ENCODE measurements at places on chromosomes 3 and 15. TPM values are rescaled to one million over a fixed set of nuclear protein-coding genes. Genes with fewer than 3 reads are reported as not detected.

GRCh38 chr3:53145713-53146080, 15.3 kb upstream of the PRKCD start:
- H3K27ac ChIP-seq = no peak overlapping the region
- DNase-seq = no peak
- peaks cover 16% of the 10 kb centered on the region for H3K4me1 ChIP-seq

GRCh38 chr15:70857562-70858285, 3.8 kb upstream of the LARP6 start:
- no peak overlapping the region for H3K4me3 ChIP-seq
- H3K27me3 ChIP-seq = peaks cover 4% of the 10 kb centered on the region

DNA sequence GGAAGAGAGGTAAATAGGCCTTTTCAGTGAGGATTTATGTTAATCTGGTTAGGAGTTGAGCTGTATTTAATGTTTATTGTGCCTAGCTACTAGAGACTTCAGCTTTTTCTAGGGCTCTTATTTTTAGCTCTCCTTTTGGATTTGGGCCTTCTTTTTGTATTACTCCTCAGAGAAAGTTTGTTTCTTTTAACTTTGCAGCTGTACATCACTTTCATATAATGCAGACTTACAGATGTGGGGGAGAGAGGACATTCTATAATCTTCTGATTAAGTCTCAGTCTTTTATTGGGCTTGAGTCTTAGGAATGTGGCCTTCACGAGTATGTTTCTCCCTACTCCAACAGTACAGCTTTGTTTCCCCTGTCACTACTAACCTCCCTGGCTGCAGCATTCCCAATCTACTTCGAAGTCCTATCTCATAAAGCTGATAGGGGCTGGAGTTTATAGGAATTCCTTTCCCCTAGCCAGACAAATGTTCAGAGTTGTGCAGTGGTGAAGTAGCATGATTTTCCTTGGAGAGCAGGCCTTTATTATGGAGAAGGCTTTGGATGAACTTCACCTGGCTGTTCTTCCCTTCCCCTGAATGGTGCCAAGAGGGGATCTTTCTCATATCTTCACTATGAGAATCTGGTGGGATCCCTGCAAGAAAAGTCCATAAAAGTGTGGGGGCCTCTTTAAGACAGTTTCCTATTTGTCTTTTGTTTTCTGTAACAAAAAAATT, 82.2 kb upstream of the CBLB start:
- H3K36me3 ChIP-seq = no peaks in the 10 kb centered on the region
- DNase-seq = no peak

DNA sequence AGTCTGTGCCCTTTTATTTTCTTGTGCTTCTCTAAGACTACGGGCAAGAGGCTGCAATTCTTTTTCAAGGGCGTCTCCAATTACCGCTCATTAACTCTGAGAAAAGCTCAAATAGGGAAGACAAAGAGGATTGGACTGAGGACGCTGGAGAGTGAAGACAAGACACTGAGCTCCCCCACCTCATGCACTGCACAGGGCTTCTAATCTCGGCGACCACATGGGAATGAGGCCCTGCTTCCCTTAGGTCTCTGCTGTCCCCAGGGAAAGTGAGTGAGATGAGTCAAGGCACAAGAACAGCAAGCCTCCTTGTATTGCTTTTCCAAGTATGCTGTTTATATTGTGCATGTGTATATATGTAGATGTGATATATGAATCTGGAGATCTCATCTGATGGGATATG, 392.2 kb upstream of the CFAP20DC start:
- H3K4me3 ChIP-seq = no peak overlapping the region
- DNase-seq = no peak

DNA sequence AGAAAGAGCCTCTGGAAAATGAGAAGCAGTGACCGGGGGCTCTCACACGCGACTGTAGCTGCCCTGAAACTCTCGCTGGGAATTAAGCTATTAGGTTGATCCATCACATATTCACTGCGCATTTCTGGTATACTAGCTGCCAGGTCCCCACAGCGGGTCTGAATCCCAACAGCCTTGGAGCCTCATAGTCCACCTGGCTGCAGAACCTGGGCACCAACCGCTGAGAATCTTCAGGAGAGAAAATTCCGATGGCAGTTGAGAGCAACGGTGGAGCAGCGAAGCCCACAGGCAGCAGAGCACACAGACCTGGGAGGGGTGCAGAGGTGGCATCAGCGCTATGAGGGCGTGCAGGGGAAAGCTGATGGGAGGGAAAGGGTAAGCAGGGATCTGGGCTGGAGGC, 75.1 kb downstream of the FAM174B start:
- H3K27ac ChIP-seq = no peak overlapping the region
- H3K4me1 ChIP-seq = no peaks in the 10 kb centered on the region
- no peaks in the 10 kb centered on the region for H3K36me3 ChIP-seq
- no peaks in the 10 kb centered on the region for H3K27me3 ChIP-seq
- no peak for DNase-seq
- no peak overlapping the region for H3K4me3 ChIP-seq

DNA sequence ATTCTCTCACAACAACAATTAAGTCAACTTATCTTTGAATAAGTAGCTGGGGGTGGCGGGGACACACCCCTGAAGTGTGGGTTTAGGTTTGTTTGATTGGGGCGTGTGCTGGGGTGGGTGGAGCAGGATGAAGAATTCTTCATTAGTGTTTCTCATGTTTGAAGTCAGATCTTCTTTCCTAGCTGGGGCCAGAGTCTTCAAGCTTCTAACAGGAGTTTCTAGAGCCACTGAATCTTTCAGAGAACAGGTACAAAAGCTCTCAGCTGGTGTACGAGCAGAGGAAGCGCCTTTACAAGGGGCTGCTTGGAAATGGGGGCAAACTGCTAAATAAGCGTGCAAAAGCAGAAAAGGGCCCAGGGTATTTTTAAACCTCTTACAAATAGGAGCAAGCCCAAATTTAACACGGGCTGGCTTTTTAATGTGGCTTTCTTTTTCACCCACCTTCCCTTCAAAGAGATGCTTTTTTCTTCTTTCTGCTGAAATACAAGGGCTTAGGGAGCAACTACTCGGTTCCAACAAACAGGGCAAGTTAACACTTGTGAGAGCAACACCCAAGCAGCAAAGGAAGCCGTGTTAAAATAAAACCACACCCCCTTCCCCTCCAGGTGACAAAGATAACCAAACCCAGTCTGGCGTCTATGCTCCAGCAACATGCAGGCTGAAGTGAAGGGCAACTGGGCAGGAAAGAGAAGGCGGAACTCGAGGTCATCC, 86.9 kb upstream of the RASGRP1 start:
- H3K27ac ChIP-seq = no peak overlapping the region
- H3K27me3 ChIP-seq = no peaks in the 10 kb centered on the region
- H3K4me1 ChIP-seq = no peaks in the 10 kb centered on the region
- no peak for DNase-seq

DNA sequence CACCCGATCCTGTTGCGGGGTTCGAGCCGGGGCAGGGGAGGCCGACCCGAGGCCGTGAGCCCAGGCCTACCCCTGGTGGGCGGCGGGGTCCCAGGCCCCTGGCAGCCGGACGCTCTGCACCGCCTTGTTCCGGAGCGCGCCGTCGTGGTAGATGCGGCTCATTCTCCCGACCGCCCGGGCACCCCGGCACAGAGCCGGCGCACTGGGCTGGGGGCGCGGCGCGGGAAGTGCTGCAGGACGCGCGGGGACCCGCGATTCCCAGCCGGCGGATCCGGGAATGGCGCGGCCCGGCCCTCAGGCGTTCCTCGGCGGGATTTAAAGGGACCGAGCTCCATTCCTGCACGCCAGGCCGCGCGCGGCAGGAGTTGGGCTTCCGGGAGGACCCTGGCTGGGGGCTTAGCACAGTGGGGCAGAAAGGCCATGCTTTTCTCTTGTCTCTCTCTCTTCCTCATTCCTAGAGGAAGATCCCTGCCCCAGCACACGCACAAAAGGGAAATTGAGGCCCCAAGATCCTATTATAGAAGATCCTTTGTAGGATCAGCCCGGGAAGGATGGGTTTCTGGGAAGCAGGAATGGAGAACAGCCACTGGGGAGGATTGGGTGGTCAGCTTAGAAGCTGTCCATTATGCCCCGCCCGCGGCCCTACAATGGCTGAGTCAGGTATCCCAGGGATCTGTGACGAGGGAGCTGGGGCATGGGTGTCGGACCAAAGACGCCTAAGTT, at the start of gene ARPIN:
Gene ARPIN, minus strand, starts transcription at position 279 of the 723 bp plus-strand sequence. Its CDS starts 117 bp downstream, at position 162.
- peak within 1 kb of the TSS; percentile 63 for H3K27ac ChIP-seq
- DNase-seq = peak; percentile 74
- H3K4me1 ChIP-seq = peaks cover 6% of the 10 kb centered on the region
- no peaks in the 10 kb centered on the region for H3K27me3 ChIP-seq

DNA sequence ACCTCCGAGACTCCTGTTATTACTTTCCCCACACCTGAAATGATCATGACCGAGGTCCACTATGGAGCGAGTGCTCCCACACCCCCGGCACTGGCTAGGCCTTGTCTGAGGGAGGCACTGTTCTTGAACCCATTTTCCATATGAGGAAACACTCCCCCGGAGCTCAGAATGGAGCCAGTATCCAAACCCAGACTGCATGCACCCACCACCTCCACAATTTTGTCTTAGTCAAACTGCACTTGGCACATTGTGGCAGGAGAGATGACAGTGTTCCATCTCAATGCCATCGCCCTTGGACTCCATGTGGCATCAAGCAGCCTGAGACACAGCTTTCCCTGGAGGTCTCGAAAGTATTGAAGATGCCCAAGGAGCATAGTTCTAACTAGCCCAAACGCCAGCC, 154.1 kb downstream of the NUP210 start:
- peaks cover 2% of the 10 kb centered on the region for H3K27me3 ChIP-seq
- no peak for DNase-seq
- no peaks in the 10 kb centered on the region for H3K36me3 ChIP-seq
- H3K4me1 ChIP-seq = peaks cover 5% of the 10 kb centered on the region
- no peak overlapping the region for H3K4me3 ChIP-seq

DNA sequence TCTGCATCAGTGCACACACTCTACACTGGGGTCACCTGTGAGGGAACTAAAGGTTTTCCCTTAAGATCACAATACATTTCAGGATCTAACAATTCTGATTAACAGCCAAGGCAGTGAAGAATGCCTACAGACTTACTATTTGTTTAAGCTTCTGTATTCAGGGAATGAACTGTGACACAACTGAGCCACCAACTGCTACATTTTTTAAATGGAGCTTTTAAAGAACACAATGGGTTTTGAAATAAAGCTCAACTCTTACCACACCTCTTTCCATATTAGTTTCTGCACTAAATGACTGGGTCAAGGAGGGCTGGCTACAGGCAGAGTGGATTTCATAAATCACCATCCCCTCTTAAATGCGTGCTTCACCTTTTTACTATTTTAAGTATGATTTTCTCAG, 100.2 kb downstream of the TMCC1 start:
- H3K27ac ChIP-seq = no peak overlapping the region
- H3K4me1 ChIP-seq = peaks cover 12% of the 10 kb centered on the region
- H3K36me3 ChIP-seq = no peaks in the 10 kb centered on the region
- no peaks in the 10 kb centered on the region for H3K27me3 ChIP-seq
- no peak overlapping the region for H3K4me3 ChIP-seq

GRCh38 chr3:43162230-43163084, 56.6 kb upstream of the POMGNT2 start:
- no peak overlapping the region for H3K27ac ChIP-seq
- H3K36me3 ChIP-seq = no peaks in the 10 kb centered on the region
- no peak for DNase-seq
- peaks cover 9% of the 10 kb centered on the region for H3K4me1 ChIP-seq

DNA sequence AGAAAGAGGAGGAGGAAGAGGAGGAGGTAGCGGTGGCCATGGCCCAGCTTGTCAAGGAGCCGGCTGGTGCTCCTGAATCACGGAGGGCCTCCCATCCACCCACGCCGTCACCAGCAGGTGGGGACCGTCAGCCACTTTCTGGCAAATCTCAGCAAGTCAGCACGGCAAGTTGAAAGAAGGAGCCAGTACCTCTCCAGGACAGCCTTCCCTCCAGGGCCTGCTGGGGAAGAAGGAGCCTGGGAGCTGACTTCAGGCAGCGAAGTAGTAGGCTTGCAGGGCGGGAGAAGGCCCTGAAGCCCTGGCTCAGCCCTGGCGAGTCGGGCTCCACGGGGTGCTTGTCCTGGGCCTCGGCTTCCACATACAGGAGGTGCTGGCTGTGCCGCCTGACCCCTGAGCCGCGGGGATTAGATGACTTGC, 99.2 kb upstream of the TRPM1 start:
- H3K27me3 ChIP-seq = no peaks in the 10 kb centered on the region
- no peak overlapping the region for H3K4me3 ChIP-seq
- H3K36me3 ChIP-seq = no peaks in the 10 kb centered on the region

DNA sequence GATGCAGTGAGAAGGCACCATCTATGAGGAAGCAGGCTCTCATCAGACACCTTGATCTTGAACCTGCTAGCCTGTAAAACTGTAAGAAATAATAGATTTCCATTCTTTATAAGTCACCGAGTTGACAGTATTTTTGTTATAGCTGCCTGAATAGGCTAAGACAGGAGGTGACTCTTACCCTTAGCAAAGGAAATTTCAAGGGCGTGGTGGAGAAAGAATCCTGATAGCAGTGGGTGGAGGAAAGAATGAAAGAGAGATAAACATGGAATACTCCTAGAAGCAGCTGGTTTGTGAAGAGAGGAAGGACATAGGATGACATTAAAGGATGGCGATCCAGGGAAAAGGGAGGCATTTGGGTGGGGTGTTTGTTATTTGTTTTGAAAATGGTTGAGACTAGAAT, 41.4 kb downstream of the SIDT1 start:
- no peak overlapping the region for H3K27ac ChIP-seq
- no peak for DNase-seq
- no peaks in the 10 kb centered on the region for H3K27me3 ChIP-seq
- H3K4me3 ChIP-seq = no peak overlapping the region

GRCh38 chr3:180855364-180855763, 57.1 kb upstream of the FXR1 start:
- H3K4me3 ChIP-seq = no peak overlapping the region
- no peaks in the 10 kb centered on the region for H3K4me1 ChIP-seq
- no peaks in the 10 kb centered on the region for H3K27me3 ChIP-seq
- no peak overlapping the region for H3K27ac ChIP-seq

DNA sequence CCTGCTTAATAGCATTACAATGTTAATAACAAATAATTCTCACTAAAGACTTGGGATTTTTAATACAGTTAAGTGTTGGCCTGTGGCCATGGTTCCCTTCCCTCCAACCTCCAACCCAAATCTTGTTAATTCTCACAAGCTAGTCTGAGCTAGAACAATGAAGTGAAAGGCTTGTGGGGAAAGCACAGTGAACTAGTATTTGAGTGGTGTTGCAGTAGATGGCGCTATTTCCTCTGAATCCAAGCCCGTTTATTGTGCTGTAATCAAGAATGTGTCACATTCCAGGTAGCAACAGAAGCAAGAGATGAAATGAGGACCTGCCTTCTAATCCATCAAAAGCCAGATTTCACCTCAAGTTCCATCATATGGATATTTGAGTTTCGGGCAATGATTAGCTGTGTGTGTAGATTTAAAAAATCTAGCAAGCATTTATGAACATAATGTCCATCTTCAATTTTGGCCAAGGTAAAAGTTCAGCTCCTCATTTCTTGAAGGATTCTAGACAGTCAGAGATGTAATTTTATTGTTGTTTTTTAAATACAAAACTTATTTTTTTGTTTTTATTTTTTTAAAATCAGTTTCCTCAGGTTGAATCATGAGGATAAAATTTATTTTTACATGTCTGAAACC, 160.7 kb downstream of the SQOR start:
- H3K36me3 ChIP-seq = no peaks in the 10 kb centered on the region
- DNase-seq = no peak
- no peaks in the 10 kb centered on the region for H3K4me1 ChIP-seq

GRCh38 chr3:168024537-168024941, 71.2 kb downstream of the GOLIM4 start:
- no peaks in the 10 kb centered on the region for H3K27me3 ChIP-seq
- no peak for DNase-seq
- peaks cover 3% of the 10 kb centered on the region for H3K36me3 ChIP-seq
- H3K4me1 ChIP-seq = peaks cover 11% of the 10 kb centered on the region

Gene SMC4
- total RNA-seq = 6.9 TPM

Gene ZFYVE19
- total RNA-seq = 9.1 TPM

Gene NANOGP8
- 0.27 TPM for total RNA-seq

Gene AHSG
- total RNA-seq = not detected

Gene TMEM108
- total RNA-seq = 6.5 TPM

Gene DPH3
- 53.3 TPM for total RNA-seq

Gene XIRP1
- 868 TPM for total RNA-seq

Gene KBTBD13
- total RNA-seq = 1.8 TPM

Gene CHP1
- total RNA-seq = 131 TPM

Data from psoas muscle (tissue), 8 donors.